ENCODE measurements at places on chromosomes 12 and 14. TPM values are rescaled to one million over a fixed set of nuclear protein-coding genes. Genes with fewer than 3 reads are reported as not detected.

Gene PRPF40B
- 9.0 TPM for total RNA-seq

Gene LAG3
- total RNA-seq = 245 TPM

Gene VRTN
- total RNA-seq = not detected

Gene SLC25A21
- total RNA-seq = not detected

Gene ASCL1
- total RNA-seq = not detected

Gene DIO3
- total RNA-seq = not detected

Gene CISTR
- not detected for total RNA-seq

Gene TAS2R8
- not detected for total RNA-seq

Gene HOTAIR
- not detected for total RNA-seq

All from CD8-positive, alpha-beta memory T cell (primary cell).